ENCODE measurements at places on chromosomes 13 and 19.

- no peak for DNase-seq
These were observed 664.1 kb downstream of the EFNB2 start for GRCh38 chr13:105871326-105871725.

GRCh38 chr19:16376649-16377048, 52.0 kb downstream of the KLF2 start:
- DNase-seq = no peak

GRCh38 chr13:100234006-100234405, 145.1 kb downstream of the PCCA start:
- no peak for DNase-seq

GRCh38 chr13:40657951-40658350, 8.5 kb downstream of the FOXO1 start:
- no peak for DNase-seq

DNA sequence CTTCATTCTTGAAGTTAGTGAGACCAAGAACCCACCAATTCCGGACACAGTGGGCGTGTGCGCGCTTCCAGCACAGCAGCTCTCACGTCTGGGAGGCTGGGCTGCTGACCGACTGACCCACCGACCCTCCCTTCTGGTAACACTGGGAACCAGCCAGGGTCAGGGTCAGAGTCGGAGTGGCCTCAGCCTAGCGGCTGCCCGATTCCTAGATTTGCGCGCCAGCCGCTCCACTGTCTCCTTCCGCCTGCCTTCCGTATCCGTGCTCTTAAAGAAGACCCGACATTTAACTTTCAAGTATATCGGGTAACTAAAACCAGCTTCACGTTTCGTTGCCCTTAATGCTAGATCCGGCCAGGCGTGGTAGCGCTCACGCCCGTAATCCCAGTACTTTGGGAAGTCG, 41.1 kb downstream of the SERP2 start:
- DNase-seq = no peak

DNA sequence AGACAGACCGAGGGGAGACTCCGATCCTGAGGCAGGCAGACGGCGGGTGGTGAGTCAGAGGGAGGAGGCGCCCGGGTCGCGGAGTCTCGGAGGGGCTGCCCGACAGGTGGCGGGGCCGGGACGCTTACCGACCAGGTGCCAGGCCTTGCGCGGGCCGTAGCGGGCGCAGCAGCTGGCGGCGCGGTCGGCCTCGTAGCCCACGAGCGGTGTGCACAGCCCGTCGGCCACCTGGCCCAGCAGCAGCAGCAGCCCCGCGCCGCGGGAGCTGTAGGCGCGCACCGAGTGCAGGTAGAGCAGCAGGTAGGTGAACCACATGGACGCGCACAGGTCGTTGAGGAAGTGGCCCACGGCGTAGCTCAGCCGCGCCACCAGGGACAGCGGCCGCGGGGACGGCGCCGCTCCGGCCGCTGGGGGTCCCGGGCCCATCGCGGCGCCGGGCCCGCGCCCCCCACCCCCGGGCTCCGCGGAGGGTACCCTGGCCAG, 367 bp downstream of the MFSD12 start:
- DNase-seq = no peak

DNA sequence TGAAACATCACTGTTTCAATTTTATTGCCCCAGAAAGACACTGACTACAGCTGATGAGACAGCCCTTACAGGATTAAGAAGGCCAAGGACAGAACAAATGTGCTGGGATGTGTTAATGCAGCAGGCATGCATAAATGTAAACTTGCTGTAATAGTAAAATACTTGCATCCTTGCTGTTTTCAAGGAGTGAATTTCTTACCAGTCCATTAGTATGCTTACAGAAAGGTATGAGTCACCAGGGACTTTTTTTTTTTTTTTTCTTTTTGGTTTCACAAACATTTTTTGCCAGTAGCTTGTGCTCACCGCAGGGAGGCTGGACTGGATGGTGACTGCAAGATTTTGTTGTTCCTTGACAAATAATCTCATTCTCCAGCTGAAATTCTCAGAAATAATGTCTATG, 55.1 kb downstream of the GPR180 start:
- DNase-seq = peak; percentile 85

- no peak for DNase-seq
These were observed 236.8 kb upstream of the SERP2 start for GRCh38 chr13:44136696-44137268.

- no peak for DNase-seq
These were observed 1.1 kb downstream of the IL17D start for GRCh38 chr13:20704459-20705069.

- no peak for DNase-seq
These were observed 52.2 kb downstream of the WDFY2 start for GRCh38 chr13:51636349-51636890.

DNA sequence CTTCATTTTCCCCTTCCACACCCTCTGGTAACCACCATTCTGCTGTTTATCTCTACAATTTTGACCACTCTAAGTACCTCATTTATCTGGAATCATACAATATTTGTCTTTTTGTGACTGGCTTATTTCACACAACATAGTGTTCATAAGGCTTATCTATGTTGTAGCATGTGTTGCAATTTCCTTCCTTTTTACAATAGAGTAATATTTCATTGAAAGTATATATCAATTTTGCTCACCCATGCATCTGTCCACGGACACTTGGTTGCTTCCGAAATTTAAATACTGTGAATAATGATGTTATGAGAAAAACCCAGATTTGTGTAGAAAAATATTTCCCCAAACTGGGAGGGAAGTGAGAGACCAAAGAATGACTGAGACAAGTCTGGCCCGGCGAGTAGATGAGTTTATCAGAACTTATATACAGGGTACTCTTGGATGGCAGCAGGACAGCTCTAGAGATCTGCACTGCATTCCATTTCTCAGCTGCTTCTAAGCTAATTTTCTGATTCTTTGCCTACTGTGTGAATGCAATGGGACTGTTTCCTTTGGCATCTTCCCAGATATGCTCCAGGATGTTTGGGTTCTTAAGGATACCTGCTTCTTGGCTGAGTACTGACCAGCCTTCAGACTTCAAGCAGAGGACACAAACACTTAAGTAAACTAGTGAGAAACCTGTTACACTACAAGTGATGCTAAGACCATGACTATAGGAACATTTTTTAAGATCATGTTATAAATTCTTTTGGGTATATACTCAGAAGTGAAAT, 834.0 kb upstream of the PCDH9 start:
- DNase-seq = no peak

Measured in H4 (cell line).